Type B pancreatic cell (in vitro differentiated cells): ENCODE measurements at places on chromosomes 11 and 22. TPM values are rescaled to one million over a fixed set of nuclear protein-coding genes. Genes with fewer than 3 reads are reported as not detected.

GRCh38 chr11:46047520-46047919 lies 73.7 kb downstream of the PHF21A start:
- DNase-seq, result no peak

- DNase-seq, result no peak
These were observed 23.0 kb downstream of the APLNR start for GRCh38 chr11:57214098-57214417.

PIWIL4 gene
- total RNA-seq, result 4.2 and 11.6 TPM in 2 replicates

DNA sequence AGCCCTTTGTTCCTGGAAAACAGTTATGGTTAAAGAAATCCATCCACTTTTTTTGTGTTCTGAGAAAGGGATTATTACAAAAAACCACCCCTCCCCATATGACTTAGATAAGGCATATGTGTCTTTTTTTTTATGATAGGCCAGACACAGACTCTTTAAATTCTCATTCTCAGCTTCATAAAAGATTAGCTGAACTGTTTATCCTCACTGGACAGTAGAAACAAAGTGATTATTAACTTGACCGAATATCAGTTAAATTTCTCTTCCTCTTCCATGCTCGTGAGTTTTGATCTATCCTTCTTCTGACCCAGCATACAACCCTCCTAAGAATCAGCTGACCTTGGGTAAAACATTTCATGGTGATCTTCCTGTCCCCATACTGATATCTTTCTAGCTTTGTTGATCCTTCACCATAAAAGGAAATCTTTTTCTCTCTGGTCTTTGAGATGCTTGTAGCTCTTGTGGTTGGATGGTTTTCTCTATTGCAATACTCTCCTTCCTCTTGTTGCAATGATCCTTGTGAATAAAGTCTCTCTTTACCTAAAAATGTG lies 26.2 kb downstream of the OR2AG2 start:
- no peak for DNase-seq

DNA sequence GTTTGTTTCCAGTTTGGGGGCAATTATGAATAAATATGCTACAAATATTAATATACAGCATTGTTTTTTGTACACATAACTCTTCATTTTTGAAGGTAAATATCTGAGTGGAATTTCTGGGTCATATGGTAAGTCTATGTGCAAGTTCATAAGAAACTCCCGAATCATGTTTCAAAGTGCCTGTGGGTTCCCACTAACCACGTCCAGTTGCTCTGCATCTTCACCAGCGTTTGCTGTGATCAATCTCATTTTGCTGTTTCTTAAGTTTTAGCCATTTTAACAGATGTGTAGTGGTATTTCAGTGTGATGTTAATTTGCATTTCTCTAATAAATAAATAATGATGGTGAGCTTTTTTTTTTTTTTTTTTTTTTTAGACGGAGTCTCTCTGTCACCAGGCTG lies 14.2 kb upstream of the CSRP3 start:
- no peak for DNase-seq

ZNF70 gene
- total RNA-seq, result 10.7 and 12.3 TPM in 2 replicates

DNA sequence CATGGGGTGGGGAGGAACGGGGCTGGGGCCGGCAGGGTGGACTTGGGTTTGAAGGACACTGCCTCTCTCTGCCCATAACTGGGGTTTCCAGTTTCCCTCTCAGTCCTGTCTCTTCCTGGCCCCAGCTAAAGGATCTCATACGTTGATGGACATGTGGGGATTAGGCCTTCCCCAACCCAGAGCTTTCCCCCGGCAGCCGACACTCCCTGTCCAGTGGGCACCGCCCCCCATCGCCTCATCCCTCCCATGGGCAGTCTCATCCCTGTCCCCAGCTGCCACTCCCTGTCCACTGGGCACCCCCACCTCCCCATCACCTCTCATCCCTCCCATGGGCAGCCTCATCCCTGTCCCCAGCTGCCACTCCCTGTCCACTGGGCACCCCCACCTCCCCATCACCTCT lies 22.2 kb upstream of the ACR start:
- no peak for DNase-seq

- no peak for DNase-seq
These were observed 160.5 kb upstream of the DDI1 start for GRCh38 chr11:103875855-103876510.

NCAM1 gene
- 21.7 and 106 TPM in 2 replicates for total RNA-seq

DNA sequence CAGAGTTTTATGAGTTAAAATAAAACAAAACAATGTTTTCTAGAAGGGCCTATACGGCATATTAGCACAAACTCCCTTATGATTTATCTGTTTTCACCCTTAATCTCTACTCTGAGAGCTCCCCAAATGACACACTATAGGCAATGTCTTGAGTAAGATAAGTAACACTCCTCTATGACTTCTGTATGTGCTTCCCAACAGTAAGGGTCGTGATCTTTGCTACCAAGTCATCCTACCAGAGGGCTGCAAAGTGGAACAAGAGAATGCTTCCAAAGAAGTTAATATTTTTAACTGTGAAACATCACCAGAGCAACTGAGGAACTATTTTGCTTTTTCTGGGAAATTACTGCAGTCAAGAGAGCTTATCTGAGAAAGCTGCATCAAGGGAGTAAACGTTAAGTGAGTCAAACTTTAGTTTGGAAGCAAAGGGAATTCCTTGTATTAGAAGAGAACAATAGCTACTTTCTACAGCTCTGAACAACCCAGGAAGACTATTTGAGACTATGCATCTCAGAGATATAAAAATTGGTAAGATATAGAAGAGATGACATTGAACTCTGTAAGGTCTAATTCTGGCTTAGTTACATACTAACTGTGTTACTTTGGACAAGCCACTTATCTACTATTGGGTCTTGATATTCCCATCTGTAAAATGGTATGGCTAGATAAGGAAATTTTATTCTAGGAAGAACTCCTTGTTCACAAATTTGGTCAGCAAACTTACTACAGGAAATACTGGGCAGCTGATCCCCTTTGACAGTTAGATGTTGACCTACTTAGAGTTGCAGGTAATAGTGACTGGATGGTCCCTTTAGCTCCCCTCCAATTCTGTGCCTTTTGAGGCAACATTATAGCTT lies 43.7 kb upstream of the CCDC34 start:
- no peak for DNase-seq

TREH gene
- total RNA-seq, result 0.33 and 0.41 TPM in 2 replicates

ACAT1 gene
- 35.5 and 52.6 TPM in 2 replicates for total RNA-seq

DGAT2 gene
- 5.9 and 11.2 TPM in 2 replicates for total RNA-seq

- no peak for DNase-seq
These were observed 86.8 kb downstream of the GALNT18 start for GRCh38 chr11:11534981-11535380.

MPPED2 gene
- 16.8 and 63.9 TPM in 2 replicates for total RNA-seq

DNA sequence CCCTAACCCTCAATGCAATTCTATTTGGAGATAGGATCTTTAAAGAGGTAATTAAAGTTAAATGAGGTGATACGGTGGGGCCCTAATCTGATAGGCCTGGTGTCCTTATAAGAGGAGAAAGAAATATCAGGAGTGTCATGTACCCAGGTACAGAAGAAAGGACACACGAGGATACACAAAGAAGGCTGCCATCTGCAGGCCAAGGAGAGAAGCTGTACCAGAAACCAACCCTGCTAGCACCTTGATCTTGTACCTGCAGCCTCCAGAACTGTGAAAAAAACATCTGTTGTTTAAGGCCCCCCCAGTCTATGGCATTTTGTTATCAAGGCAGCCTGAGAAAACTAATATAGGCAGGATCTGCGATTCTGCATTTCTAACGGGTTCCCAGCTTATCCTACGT lies 44.2 kb downstream of the FBXO7 start:
- DNase-seq, result no peak

PLEKHB1 gene
- total RNA-seq, result 15.7 and 16.5 TPM in 2 replicates

APOBEC3A gene
- total RNA-seq, result 0.67 and 1.6 TPM in 2 replicates

SLCO2B1 gene
- 5.6 and 23.5 TPM in 2 replicates for total RNA-seq

TSSK2 gene
- not detected in 2 replicates for total RNA-seq

GRCh38 chr22:44046485-44047141 lies 22.5 kb downstream of the PARVB start:
- DNase-seq, result no peak

- DNase-seq, result no peak
These were observed 19.6 kb downstream of the RTN4R start for GRCh38 chr22:20248461-20248978.

DNA sequence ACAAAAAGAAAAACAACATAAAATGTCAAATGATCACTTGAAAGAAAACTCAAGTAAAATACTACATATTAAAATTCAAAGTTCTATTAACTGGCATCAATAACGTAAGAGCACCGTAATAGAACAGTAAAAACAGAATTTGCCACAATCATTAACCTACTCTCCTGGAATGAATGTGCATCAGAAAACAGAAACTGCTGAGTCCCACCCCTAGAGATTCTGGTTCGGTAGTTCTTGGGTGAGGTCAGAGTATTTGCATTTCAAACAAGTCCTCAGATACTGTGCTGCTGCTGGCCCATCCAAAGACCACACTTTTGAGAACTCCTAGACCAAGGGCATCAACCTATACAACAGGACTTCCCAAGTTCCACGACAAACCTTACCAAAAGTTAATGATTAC lies 23.5 kb downstream of the PITPNB start:
- no peak for DNase-seq

DNA sequence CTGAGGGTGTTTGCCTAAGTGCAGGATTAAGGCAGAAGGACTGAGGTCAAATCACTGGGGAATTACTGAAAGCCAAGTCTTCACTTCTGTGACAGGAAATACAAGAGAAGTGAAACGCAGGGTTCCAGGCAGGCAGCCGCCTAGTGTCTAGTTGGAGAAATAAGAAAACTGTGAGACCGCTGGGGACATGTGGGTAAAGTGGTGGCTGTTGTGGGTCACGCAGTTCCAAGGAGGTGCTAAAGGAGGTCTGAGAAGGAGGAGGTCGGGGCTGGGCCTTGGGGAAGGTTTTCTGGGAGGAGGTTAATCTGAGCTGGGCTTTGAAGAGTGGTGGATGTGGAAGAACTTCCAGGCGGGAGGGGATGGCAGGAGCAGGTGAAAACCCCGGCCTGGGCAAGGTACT lies 11.2 kb downstream of the MCM5 start:
- no peak for DNase-seq

EMID1 gene
- 4.2 and 11.4 TPM in 2 replicates for total RNA-seq

SLC22A12 gene
- not detected in 2 replicates for total RNA-seq

GRCh38 chr22:37051391-37052385 lies at the start of gene KCTD17:
KCTD17 (plus strand) TSS chr22:37051742; CDS start chr22:37051761, 19 bp downstream.
- DNase-seq, result peak; percentile 80

- no peak for DNase-seq
These were observed 4.8 kb downstream of the ARAP1 start for GRCh38 chr11:72747289-72747855.

GRCh38 chr11:31030138-31030792 lies 339.3 kb downstream of the DCDC1 start:
- DNase-seq, result no peak

DNA sequence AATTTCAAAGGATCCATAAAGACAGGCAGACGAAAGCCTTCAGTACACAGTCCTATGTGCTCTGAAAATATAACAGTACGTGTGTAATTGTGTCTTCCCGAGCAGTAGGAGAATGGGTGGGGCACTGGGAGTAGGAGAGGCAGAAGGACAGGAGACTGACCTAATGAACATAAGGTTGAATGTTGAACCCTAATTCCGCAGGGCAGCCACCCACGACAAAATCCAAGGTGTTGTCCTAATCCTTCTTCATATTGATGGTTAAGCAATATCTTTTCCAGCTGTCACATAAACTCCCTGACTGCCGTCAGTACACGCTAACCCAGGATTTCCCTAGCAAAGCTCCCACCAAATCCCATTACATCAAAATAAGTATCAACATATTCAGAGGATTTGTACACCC lies 34.5 kb downstream of the SPATA19 start:
- no peak for DNase-seq

DNA sequence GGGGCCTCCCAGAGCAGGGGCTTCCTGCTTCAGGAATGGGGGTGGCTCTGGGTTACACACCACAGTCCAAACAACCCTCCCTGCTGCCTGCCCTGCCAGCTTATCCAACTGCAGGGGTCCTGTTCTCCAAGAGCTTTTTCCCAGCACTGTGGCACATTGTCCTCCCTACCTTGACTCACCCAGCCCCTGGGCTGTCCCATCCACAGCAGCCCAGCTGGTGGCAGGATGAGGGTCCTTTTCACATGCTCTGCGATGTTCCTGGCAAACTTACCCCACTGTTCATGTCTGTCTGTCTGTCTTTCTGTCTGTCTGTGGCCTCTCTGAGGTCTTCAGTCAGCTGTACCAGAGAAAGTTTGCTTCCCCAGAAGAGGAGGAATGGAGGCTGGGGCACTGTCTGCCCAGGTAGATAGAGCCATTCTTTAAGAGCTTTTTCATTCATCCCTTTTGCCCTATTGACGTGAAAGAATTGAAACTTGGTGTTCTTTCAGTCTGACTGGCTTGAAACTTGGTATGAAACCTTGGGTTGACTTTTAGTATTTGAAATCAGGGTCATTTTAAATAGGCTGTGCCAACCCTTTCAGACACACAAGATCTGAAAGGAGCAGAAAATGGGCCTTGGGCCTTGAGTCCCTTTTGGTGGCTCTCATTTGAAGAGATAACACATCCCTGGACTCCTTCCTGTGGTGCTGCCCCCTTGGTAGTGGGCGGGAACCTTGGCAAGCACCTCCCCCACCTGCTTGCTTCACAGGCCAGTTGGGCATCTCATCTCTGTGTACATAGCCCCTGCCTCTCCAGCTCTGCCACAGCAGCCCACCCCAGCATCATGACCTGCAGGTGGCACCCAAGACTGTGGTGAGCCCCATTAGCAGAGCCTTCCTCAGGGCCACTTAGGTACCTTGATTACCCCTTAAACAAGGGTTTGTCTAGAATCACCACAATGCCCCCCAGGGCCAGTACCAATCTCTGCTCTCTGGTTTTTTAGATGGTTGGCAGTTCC lies 74.6 kb upstream of the SUSD2 start:
- no peak for DNase-seq

CSNK2A3 gene
- 0.69 and 0.75 TPM in 2 replicates for total RNA-seq

DNA sequence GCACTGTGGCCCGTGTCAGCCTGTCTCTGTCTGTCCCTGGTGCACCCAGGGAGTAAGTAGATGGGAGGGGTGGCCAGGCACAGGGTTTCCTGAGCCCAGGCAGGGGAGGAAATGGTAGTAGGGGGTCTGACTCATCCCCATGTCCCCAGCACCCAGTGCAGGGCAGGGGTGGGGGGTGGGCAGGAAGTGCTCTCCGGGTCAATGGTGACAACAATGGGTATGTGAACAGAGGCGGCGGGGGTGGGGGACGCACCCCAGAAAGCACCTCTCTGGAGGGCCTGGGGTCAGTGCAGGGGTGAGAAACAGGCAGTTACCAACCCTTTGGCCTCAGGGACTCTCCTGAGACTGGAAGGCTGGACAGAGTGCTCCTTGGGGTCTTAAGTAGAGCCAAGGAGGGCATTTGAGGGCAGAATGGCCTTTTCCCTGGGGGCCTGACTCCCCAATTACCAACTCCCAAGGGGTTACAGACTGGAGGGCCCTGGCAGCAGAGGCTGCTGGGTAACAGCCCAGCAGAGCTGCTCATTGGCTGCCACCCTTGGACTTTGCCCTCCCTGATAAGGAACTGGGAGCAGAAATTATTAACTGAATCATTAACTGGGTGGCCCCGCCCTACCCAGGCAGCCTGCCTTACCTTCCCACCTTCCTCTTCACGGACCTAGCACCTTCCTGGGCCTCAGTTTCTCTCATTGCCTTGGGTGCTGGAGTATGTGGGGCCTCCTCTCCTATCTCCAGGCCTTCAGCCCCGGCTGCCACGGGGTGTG lies 4.2 kb downstream of the MYRF start:
- DNase-seq, result no peak

- DNase-seq, result no peak
These were observed 10.4 kb downstream of the SPON1 start for GRCh38 chr11:13972944-13973343.

TSPAN32 gene
- 2.6 and 7.2 TPM in 2 replicates for total RNA-seq

GRCh38 chr11:2194877-2195755 lies 23.5 kb upstream of the TH start:
- no peak for DNase-seq
